ENCODE measurements at places on chromosomes 7 and 10.

DNA sequence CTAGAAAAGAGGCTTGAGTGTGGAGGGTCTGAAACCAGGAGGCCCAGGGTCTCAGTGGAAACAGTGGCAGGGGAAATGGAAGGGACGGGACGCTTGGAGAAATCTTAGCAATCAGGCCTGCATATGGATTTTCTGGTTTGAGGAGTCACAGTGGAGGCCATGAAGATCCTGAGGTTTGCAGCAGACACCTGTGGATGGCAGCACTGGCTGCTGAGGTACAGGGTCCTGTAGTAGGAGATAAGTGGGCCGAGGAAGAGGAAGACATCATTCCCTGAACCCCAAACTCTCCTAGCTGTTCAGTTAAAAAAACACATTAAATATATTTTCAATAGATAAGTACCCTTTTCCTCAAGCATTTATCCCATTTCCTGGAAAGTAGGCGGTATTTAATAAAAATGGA, 208.8 kb upstream of the IGFBP3 start:
- DNase-seq: no peak

DNA sequence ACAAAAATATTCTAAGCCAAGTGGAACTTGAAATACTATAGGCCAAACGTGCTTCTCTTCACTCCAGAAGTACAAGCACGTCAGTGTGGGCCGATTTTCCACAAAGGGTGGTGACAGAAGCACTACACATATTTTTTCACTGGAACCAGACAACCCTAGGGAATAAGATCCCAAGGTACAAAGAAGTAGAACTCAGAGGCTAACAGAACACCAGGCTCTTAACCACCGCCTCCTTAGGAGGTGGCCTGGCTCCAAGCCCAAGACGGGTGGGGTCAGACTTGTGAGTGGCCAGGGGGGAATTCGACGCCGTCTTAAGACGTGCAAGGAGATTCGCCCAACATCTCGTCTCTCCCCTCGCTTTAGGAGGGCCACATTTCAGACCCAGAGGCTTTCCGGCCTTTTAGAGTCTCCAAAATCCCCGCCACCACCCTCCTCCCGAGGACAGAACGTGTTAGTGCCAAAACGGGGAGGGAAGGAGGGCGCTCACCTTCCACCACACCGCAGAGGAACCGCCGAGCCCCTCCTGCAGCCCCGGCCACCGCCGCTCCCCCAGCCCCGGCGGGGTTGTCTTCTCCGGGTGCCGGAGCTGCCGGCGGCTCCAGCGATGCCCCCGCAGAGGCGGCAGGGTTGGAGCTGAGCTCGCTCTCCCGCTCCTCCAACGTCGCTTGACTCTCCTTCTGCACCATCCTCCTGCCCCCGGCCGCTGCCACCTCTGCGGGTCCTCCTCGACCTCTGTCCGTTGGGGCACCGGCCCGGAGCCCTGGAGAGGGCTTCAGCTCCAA, 716 bp downstream of the OGA start:
- DNase-seq: no peak

- no peak for DNase-seq
Observed at GRCh38 chr7:74006032-74006431, 21.9 kb upstream of the ELN start.

GRCh38 chr10:78336402-78336791, 302.7 kb downstream of the RPS24 start:
- no peak for DNase-seq

GRCh38 chr10:32104181-32104580, 48.0 kb upstream of the KIF5B start:
- no peak for DNase-seq

DNA sequence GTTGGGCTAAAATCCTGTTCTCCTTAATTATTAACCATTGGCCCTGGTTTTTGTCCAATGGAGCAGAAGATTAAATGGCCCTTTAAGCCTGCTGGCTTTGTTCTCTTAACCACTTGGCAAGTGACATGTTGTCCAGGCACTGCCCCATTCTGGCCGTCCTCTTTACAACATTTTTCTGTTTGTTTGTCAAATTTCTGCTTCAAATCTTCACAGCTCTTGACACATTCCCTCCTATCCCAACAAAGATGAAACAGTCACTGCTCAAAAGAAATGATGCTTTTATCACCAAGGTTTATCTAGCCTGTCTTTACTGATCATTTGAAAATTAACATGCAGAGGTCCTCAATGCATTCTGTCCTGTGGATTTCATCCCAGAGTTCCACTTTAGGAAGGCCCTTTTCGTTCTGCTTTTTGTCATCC, 700.4 kb downstream of the KCNMA1 start:
- DNase-seq: no peak

DNA sequence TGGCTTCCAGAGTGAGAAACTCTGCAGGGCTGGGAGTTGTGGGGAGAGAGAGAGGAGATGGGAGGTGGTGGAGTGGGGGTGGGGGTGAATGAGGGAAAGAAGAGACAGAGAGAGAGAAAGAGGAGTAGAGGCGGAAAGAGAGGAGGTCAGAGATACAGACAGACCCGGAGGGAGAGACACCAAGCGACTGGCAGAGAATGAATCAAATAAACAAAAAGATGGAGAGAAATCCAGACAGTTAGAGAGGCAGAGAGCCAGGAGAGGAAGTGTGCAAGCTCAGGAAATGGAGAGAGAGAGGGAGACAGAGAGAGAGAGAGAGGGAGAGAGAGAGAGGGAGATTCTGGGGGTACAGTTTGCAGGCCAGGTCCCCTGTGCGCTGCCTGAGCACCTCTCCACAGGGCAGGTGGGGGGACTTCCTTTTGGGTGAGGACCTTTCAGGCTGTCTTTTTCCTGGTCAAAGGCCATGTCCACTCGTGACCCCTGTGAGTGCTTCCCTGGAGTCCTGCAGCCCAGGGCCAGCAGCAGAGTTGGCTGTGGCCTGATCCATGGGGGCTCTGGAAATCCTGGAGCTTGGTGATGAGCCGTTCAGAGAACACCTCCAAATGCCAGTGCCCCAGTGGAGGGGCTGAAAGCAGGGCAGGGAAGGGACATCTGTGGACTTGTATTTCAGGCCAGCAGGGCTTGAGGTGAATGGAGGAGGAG, 25.0 kb upstream of the PCBD1 start:
- no peak for DNase-seq

Data from CD4-positive, alpha-beta T cell treated with Interleukin-4 for 1 hour (primary cell).